ENCODE measurements at places on chromosomes 7 and 10. TPM values are rescaled to one million over a fixed set of nuclear protein-coding genes. Genes with fewer than 3 reads are reported as not detected.

Gene DNAJB9
- 204 TPM for total RNA-seq

Gene ARMC3
- 0.07 TPM for total RNA-seq

Gene LRGUK
- 0.21 TPM for total RNA-seq

Gene AS3MT
- total RNA-seq, result 11.4 TPM

Gene A1CF
- not detected for total RNA-seq

Gene FAM13C
- 11.2 TPM for total RNA-seq

Gene CDK14
- 20.6 TPM for total RNA-seq

Gene OR2A5
- not detected for total RNA-seq

Gene ATOH7
- total RNA-seq, result not detected

Gene MCM10
- 4.8 TPM for total RNA-seq

Gene TMEM213
- total RNA-seq, result not detected

Gene PNLIPRP1
- total RNA-seq, result not detected

Gene OPN4
- total RNA-seq, result not detected

Gene ADAM12
- total RNA-seq, result 0.25 TPM

Gene CD36
- 1.1 TPM for total RNA-seq

Gene ZC3HAV1L
- total RNA-seq, result 23.5 TPM

Gene DNA2
- total RNA-seq, result 5.4 TPM

Gene RNLS
- 13.9 TPM for total RNA-seq

Gene PARD3
- 64.8 TPM for total RNA-seq

Gene ARHGAP19
- total RNA-seq, result 7.5 TPM

Gene PIP
- total RNA-seq, result not detected

Gene HMX2
- total RNA-seq, result not detected

Gene CPA4
- not detected for total RNA-seq

Gene CCSER2
- 22.5 TPM for total RNA-seq

Gene PIK3AP1
- total RNA-seq, result 2.0 TPM

Gene CLRN3
- total RNA-seq, result not detected

Gene INA
- total RNA-seq, result 1.1 TPM

Gene CPED1
- total RNA-seq, result 3.2 TPM

Gene ADRA2A
- total RNA-seq, result 0.11 TPM

Gene FZD1
- total RNA-seq, result 19.0 TPM

Gene PTPRZ1
- total RNA-seq, result 0.33 TPM

Gene SPDYE2
- total RNA-seq, result not detected

Gene ASZ1
- total RNA-seq, result not detected

Gene PDE6C
- total RNA-seq, result not detected

Gene TMEM270
- not detected for total RNA-seq

Gene ERVW-1
- not detected for total RNA-seq

Gene LMBR1
- total RNA-seq, result 41.1 TPM

Gene RBP3
- total RNA-seq, result not detected

Gene CNTNAP2
- total RNA-seq, result 2.1 TPM

Gene MYPN
- 5.3 TPM for total RNA-seq

Gene SPDYE5
- total RNA-seq, result not detected

Gene ATRNL1
- 14.1 TPM for total RNA-seq

Gene ACHE
- total RNA-seq, result 25.6 TPM

Gene MYL10
- not detected for total RNA-seq

Gene PRPS1L1
- total RNA-seq, result not detected

Gene SEC31B
- 13.2 TPM for total RNA-seq

Gene FAM25G
- not detected for total RNA-seq

Gene ATG9B
- total RNA-seq, result 7.1 TPM

Gene WEE2
- total RNA-seq, result 0.09 TPM
